ENCODE measurements at places on chromosomes 3 and 15. TPM values are rescaled to one million over a fixed set of nuclear protein-coding genes. Genes with fewer than 3 reads are reported as not detected.

ABTB1 gene
- 50.2 TPM for total RNA-seq

CYP19A1 gene
- total RNA-seq: 0.51 TPM

NRG4 gene
- 0.25 TPM for total RNA-seq

NR1I2 gene
- total RNA-seq: not detected

ECE2 gene
- total RNA-seq: not detected

LMCD1 gene
- total RNA-seq: 44.5 TPM

WNT5A gene
- 9.4 TPM for total RNA-seq

CHRM5 gene
- not detected for total RNA-seq

NUSAP1 gene
- 6.7 TPM for total RNA-seq

SNX22 gene
- not detected for total RNA-seq

SYNPR gene
- not detected for total RNA-seq

PATL2 gene
- total RNA-seq: 0.30 TPM

Measured in lower leg skin (tissue), 4 donors.